Activated CD4-positive, alpha-beta T cell treated with anti-CD3 and anti-CD28 coated beads, Interleukin-2, amount 10 ng/mL, durations not matched to agents 24 days and 14 days (primary cell): ENCODE measurements at places on chromosomes 5 and 9. TPM values are rescaled to one million over a fixed set of nuclear protein-coding genes. Genes with fewer than 3 reads are reported as not detected.

The ROR2 gene
- 0.40 and 0.43 TPM in 2 replicates for total RNA-seq

GRCh38 chr5:1374030-1374678 lies 29.3 kb upstream of the CLPTM1L start:
- no peak for DNase-seq
- no peaks in the 10 kb centered on the region for H3K36me3 ChIP-seq
- no peak overlapping the region for H3K27ac ChIP-seq
- H3K4me1 ChIP-seq: no peaks in the 10 kb centered on the region

GRCh38 chr5:171309276-171310211 lies 496 bp downstream of the TLX3 start:
- no peak for DNase-seq
- H3K27me3 ChIP-seq: peaks cover 65% of the 10 kb centered on the region
- H3K4me1 ChIP-seq: peaks cover 8% of the 10 kb centered on the region
- H3K27ac ChIP-seq: peak overlapping the region; percentile 29

DNA sequence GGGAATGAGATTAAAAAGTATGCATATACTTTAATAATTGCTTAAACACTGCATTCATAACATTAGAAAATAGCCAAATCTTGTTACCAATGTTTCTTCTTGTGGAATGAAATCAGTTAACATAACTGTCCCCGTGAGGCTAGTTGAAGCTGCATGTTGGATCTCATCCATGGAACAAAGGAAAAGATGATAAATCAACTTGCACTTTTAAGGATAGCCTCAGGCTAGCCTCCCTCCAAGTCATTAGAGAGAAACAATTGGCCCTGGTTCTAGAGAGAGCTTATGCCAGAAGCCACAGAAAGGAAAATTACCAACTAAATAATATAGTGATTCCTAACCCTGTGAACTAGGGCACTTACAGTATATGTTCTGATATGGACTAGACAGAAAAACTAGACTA lies 66.9 kb downstream of the GRIN3A start:
- H3K4me1 ChIP-seq: no peaks in the 10 kb centered on the region
- no peak for DNase-seq
- H3K4me3 ChIP-seq: no peak overlapping the region
- no peak overlapping the region for H3K27ac ChIP-seq

DNA sequence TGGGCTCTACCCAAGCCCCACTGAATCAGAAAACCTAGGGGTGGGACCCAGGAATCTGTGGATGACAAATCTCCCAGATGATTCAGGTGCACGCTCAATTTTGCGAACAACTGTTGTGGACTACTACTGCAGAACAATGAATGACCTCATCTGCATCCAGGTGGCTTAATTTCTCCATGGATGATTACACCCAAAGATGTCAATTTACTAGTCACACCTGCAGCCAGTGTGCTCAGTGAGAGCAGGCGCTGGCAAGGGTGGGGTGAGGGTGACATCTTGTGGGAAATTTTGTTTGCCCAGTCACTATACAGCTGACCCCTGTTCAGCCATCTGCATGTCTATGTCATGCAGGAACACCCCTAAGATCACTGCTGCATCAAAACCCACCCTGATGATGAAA lies 118.2 kb downstream of the ENTREP1 start:
- no peak overlapping the region for H3K27ac ChIP-seq
- H3K27me3 ChIP-seq: peaks cover 4% of the 10 kb centered on the region

DNA sequence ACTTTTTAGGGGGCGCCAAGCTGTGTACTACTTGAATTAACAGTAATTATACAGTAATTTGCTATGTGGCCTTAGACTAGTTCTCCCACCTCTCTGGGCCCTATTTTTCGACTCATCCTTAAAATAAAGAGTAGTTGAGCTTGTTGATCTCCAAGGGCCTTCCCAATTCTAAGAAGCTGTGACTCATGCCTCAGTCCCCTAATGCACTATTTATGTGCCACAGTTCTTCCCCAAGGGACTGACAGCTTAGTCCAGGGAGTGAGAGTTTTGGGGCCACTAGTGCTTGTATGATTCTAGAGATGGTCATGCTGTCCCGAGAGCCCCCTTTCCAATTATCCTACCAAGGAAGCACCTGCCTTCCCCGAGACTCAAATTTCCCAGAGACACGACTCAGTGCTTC lies 149.7 kb downstream of the PAPPA start:
- H3K36me3 ChIP-seq: no peaks in the 10 kb centered on the region
- no peak overlapping the region for H3K4me3 ChIP-seq
- no peak for DNase-seq
- no peak overlapping the region for H3K27ac ChIP-seq
- H3K4me1 ChIP-seq: no peaks in the 10 kb centered on the region
- no peaks in the 10 kb centered on the region for H3K27me3 ChIP-seq

DNA sequence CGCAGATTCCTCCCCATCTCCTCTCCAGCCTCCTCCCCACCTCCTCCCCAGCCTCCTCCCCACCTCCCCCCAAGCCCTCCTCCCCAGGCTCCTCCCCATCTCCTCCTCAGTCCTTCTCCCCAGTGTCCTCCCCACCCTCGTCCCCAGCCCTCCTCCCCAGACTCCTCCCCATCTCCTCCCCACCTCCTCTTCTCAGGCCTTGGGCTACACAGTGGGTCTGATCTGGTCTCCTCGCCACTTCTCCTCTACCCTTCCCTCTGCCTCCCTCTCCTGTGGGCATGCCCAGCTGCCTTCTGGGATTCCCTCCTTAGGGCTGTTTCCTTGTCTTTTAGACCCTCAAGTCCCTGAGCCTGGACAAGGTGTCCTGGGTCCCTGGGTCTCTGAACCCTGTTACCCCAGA lies 28.3 kb downstream of the CXXC5 start:
- no peaks in the 10 kb centered on the region for H3K36me3 ChIP-seq
- peaks cover 4% of the 10 kb centered on the region for H3K27me3 ChIP-seq
- no peak for DNase-seq
- H3K4me1 ChIP-seq: no peaks in the 10 kb centered on the region

DNA sequence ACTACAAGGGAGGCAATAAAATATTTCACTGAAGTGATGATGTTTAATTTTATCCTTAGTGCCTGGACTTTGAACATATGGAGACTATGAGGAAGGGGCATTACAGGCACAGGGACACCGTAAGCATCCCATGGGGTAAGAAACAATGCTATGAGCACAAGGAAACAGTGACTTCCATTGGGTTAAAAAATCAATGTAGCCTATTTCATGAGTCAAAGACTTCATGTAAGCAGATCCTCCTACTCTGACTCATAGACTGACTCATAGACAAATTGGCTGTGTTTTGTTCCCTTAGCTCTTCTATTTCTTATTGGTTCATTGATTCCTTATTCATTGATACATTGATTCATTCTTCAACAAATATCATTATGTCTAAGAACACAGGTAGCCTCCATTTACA lies 351.0 kb downstream of the PRELID2 start:
- no peak overlapping the region for H3K4me3 ChIP-seq
- H3K4me1 ChIP-seq: no peaks in the 10 kb centered on the region
- H3K27ac ChIP-seq: no peak overlapping the region

DNA sequence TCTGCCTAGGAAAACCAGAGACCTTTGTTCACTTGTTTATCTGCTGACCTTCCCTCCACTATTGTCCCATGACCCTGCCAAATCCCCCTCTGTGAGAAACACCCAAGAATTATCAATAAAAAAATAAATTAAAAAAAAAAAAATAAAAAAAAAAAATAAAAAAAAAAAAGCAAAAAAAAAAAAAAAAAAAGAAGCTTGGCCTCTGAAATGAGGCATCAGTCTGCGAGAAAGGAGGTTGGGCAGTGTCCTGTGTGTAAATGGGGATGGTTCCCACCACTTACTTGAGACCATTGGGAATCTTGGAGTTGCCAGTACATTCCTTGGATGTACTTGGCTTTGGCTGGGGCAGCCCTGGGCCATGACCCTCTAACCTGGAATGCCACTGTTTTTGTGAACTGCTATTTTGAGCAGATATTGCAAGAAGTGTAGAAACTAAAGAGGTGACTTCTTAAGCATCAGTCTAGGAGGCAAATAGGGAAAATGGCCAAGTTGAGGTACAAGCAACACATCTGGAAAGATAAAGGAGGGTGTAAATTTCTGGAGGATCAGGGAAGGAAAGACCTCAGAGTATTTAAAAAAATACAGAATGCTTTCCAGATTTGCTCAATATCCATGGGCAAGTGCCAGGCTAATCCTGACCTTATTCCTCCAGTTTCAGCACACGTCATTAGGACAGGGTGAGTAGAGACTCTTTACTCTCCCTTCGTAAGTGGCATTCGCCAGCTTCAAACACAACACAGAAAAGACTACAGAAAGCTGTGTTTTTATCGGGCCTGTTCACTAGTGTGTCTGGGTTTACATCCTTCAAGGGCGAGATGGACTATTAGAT lies 58.1 kb downstream of the HSPA4 start:
- no peak overlapping the region for H3K27ac ChIP-seq
- DNase-seq: no peak
- H3K4me3 ChIP-seq: no peak overlapping the region
- peaks cover 29% of the 10 kb centered on the region for H3K4me1 ChIP-seq
- H3K27me3 ChIP-seq: no peaks in the 10 kb centered on the region
